ENCODE measurements at places on chromosomes 11 and 22. TPM values are rescaled to one million over a fixed set of nuclear protein-coding genes. Genes with fewer than 3 reads are reported as not detected.

TNNT3 gene
- not detected for total RNA-seq

RASL10A gene
- total RNA-seq = not detected

ZNRF3 gene
- total RNA-seq = 4.6 TPM

MMP10 gene
- not detected for total RNA-seq

- DNase-seq = no peak
These were observed 20.4 kb downstream of the LGR4 start for GRCh38 chr11:27452147-27452546.

DNA sequence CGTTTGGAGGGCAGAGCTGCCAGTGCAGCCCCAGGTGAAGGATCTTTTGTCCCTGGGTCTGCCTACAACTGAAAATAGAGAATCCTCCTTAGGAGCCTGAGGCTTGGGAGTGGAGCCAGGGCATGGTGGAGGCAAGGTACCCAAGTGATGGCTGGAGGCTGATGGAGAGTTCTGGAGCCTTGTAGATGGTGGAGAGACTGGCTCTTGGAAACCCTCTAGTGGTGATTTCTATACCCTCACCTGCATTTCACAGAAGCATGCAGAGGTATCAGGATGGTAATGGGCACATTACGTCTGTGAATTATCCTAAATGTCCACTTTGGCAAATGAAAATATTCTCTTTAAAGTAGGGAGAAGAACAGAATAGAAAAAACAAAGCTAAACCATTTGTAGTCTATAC lies 44.4 kb downstream of the INSC start:
- DNase-seq = peak; percentile 66

GRCh38 chr11:123426789-123427188 lies 3.3 kb upstream of the GRAMD1B start:
- no peak for DNase-seq

- no peak for DNase-seq
These were observed 535.8 kb downstream of the KCNA4 start for GRCh38 chr11:29480981-29481380.

GRCh38 chr22:36160499-36160942 lies at the start of gene APOL3:
Gene APOL3, minus strand, starts transcription at chr22:36160755. Its CDS starts 11,700 bp downstream, at chr22:36149055.
- no peak for DNase-seq

DNA sequence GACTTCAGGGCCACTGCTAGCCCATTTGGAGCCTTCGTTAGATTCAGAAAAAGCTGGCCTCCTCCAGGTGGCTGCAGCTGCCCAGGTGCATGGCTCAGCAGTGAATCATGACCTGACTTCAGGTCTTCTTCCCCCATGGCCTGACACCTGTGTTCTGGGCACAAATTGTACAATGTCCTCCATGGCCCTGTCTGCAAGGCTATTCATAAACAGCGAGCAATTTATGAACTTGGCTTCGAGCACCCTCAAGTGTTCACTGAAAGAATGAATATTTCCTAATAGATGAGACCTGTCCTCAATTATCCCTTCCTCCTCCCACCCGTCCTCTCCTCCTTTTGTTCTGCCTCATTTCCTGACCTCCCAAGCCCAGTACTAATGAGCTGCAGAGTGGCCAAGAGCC lies 12.2 kb upstream of the VPS37C start:
- DNase-seq = peak; percentile 61

Measured in SK-MEL-5 (cell line).